ENCODE measurements at places on chromosomes 2 and 18. TPM values are rescaled to one million over a fixed set of nuclear protein-coding genes. Genes with fewer than 3 reads are reported as not detected.
A peak's percentile ranks its signal among the peaks of the same experiment; 100 is the strongest.

DNA sequence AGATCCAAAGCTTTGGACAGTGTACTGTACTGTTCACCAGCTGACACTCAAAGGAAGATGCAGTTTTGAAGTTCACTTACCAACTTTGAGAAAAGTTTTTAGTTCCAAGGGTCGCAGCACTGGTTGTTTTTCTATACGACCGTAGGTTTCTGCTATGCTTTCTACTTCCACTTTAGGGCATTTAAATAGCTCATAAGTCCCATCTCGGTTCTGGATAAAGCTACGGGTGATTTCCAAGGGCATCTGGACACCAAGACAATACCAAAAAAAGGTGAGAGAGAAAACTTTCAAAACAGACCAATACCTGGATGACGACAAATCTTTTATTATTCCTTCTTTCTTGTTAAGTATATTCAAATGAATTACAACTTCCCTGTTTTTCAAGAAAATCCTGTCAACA is 30.3 kb downstream of the C2orf42 start:
- no peak for DNase-seq

The SLC16A14 gene
- total RNA-seq, result 1.1 TPM

The OTX1 gene
- total RNA-seq, result not detected

DNA sequence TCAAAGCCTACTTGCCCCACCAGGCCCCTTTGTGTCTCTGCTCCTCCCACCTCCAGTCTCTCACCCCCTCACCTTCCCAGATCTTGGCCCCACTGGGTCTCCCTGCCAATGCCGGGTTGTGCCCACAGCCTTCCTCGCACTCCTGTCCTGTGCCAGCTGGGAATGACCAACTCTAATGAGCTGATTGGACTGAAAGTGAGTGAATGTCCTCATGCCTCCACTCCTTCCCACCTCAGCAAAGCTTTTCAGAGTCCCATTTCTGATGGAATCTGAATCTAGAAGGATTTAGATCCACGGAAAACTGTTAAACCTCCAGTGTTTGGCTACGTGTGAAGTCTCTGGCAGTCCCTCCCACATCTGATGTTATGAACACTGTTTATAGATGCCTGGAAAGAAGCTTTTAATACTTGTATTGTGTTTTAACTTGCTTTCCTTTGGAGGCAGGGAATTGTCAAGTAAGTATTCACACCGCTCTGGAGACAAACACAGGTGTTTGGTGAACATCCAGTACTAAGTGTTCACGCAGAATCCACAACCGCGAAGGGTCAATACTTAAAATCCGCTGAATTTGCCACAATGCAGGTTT is 103.9 kb downstream of the RTN4 start:
- DNase-seq, result no peak

The MAP2 gene
- total RNA-seq, result 0.27 TPM

The OSR1 gene
- not detected for total RNA-seq

- no peak for DNase-seq
These were observed 815.7 kb downstream of the ERBB4 start for GRCh38 chr2:211722928-211723327.

GRCh38 chr2:241817126-241817820 is 8.3 kb downstream of the NEU4 start:
- peak; percentile 17 for DNase-seq

The PKP4 gene
- 43.1 TPM for total RNA-seq

The CDH7 gene
- not detected for total RNA-seq

GRCh38 chr2:66570471-66570870 is 135.5 kb downstream of the MEIS1 start:
- no peak for DNase-seq

- no peak for DNase-seq
These were observed 441.7 kb downstream of the EPHA4 start for GRCh38 chr2:221130431-221130830.

DNA sequence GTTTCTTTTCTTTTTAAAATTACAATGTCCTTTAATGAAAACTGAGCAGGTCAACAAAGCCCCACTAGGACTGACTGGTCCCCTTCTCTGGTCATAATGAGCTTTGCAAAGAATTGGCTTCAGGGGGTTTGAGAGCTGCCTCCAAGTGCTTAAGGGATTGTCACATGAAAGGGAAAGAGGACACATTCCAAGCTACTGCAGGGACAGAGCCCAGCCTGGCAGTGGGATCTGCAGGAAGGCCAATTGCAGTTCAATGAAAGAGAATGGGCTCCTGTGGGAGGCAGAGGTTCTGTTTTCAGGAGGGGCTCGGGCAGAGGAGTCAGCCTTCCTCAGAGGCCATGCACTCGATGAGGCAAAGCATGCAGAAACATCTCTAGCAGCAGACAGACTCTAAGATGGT is 84.1 kb upstream of the ACKR3 start:
- DNase-seq, result no peak

The FAP gene
- not detected for total RNA-seq

Data from activated CD4-positive, alpha-beta memory T cell treated with anti-CD3 and anti-CD28 coated beads for 36 hours (primary cell).